ENCODE measurements at places on chromosomes 4 and X. TPM values are rescaled to one million over a fixed set of nuclear protein-coding genes. Genes with fewer than 3 reads are reported as not detected.

- DNase-seq = peak; percentile 62
Measured at GRCh38 chrX:68929332-68930150, 100.7 kb downstream of the EFNB1 start.

DNA sequence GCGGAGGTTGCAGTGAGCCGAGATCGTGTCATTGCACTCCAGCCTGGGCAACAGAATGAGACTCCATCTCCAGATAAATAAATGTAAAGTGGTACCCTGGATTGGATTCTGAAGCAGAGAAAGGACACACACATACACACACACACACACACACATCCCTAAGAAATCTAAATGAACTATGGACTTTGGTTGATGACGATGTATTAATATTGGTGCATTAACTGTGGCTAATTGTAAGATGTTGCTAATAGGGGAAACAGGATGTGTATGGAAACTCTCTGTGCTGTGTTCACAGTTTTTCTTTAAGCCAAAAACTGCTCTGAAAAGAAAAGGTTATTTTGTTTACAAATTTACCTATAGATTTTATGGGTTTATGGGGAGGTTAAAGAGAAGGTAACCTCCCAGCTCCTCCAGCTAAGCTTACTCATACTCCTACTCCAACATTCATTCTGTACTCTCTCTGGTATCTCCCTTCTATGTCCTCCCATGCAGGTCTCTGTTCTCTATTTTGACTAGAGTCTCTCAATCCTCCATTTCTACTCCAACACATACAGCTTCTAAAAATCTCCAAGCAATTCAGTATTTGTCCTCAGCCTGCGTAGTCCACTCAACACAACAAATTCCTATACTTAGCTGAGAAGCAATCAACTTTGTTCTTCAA, 46.5 kb upstream of the RELL1 start:
- DNase-seq = no peak

DNA sequence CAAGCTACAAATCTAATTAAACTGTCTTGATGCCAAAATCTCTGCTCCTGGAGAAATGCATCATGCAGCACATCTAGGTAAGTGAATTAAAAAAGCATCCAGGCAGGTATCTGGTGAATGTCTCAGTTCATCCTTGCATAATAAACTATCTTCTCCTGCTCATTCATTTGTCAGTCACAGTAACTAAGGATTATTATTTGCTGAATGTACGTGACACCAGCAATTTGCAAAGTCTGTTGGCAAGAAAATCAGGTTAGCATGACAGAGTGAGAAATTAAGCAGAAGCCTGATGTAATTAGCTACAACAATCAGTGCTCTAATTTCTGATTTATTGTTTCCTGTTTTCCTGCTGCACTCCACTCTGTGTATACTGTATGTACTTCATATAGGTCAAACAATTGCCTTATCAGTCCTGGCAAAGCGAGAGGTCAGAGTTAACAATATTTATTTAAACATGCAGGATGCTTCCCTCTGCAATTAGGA, 213.6 kb downstream of the FBXO8 start:
- no peak for DNase-seq

DNA sequence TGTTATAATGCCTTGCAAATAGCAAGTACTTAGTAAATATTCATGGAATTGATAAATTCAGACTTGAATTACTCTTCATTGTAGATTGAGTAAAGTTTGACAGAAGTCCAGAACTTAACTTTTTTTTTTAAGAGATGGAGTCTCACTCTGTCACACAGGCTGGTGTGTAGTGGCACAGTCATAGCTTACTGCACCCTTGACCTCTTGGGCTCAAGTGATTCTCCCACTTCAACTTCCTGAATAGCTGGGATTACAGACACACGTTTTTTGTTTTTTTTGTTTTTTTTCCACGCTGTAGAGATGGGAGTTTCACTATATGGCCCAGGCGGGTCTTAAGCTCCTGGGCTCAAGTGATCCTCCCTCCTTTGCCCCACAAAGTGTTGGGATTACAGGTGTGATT, 32.1 kb downstream of the UBE2K start:
- no peak for DNase-seq

CDKL5 gene
- 9.9 TPM for total RNA-seq

GRCh38 chrX:15098505-15098904, 171.4 kb downstream of the ASB9 start:
- DNase-seq = no peak

DNA sequence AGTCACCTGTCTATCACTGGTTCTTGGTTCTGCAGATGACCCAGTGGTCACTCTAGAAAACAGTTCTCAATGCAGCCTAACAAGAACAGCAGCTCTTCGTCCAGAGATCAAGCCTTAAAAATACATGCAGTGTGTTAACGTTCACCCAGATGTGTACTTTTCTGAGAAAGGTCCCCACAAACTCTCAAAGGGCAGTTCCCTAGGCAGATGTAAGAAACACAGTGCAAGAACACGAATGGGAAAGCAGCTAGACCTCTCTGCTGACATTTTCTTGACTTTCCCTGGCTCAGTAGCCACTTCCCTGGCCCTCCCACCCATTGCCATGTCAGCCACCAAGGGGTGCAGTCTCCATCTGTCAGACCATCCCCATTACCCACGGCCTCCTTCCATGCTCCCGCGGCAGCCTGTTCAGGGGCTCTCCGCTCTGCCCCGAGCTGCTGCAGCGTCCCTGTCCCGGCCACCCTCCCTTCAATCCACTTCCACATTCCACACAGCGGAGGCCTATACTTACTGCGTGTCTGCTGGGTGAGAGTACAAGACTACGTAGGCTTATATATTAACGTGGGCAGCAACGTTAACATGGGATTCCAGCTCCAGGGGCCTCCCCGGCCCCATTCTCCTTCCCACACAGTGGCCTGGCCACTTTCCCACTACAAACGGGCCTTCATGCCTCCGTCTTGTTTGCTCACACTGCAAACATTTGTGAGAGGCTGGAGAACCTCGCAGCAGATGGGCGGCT, 34.3 kb downstream of the IRF2 start:
- no peak for DNase-seq

- DNase-seq = no peak
Measured at GRCh38 chr4:42626629-42627146, 30.2 kb downstream of the ATP8A1 start.

AIFM1 gene
- total RNA-seq = 17.5 TPM

ERVMER34-1 gene
- 0.14 TPM for total RNA-seq

AVPR2 gene
- total RNA-seq = 1.4 TPM
